ENCODE measurements at places on chromosomes 4 and X.

DNA sequence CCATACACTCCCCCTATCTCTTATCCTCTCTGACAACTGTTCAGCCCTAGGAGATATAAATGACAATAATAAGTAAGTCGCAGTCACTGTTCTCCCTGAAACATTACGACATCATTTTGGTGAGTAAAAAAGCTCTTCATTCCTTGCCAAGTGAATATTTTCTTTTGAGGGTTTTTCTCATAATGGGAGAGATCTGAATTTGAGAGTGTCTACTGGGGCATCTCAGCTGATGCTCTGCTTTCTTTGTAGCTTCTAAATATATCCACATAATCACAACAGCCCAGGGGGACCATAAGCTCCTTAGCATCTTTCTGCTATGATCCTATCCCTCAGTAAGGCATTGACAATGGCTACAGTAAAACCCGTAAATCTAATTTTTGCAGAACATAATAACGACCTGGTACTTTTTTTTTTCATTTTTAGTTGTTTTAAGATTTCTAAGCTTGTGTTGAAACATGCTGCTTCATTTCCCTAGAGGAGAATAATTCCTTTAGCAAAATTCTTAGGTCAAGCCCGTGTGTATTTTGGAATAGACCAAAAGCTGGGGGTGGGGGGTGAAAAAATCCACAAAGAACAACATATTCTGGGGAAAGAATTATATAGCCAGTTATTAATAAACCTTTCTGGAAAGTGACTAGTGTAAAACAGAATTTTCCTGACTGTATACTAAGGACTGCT is 78.1 kb upstream of the GPM6B start:
- DNase-seq: no peak

DNA sequence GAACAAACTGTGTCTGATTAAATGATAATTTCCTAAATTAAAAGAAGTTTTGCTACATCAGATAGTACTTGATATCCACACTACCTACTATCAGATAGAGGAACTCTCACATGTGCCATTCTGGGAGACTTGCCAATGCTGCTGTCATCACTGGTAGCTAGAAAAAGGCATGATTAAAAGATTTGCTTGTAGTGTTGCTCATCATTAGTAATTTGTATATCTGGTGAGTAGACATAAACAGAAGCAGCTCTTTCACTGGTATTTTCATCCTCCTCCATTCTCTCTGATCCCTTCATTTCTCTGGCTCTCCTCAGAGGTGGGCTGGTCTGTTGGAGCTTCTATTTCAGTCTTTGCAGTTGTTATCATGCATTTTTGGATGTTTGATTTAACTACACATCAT is 56.0 kb downstream of the SPRY1 start:
- DNase-seq: peak; percentile 71

DNA sequence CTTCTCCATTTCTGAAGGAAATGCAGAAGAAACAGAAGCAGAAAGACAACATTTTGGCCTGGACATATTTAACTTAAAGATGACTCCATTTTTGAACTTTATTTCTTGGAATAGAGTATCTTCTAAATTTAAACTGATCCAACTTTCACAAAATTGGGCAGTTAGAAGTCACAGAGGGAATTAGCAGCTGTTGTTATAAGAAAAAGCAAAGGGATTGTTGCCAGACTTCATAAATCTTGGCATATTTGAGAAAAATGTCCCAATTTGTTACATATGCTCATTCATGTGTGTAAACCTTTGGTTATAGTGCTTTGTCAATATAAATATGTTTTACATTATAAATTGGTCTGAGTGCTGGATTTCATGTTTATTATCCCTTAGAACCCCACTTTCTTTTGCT is 3.4 kb downstream of the GLUD2 start:
- DNase-seq: no peak

- no peak for DNase-seq
Observed at GRCh38 chr4:150242820-150243458, 164.7 kb downstream of the DCLK2 start.

DNA sequence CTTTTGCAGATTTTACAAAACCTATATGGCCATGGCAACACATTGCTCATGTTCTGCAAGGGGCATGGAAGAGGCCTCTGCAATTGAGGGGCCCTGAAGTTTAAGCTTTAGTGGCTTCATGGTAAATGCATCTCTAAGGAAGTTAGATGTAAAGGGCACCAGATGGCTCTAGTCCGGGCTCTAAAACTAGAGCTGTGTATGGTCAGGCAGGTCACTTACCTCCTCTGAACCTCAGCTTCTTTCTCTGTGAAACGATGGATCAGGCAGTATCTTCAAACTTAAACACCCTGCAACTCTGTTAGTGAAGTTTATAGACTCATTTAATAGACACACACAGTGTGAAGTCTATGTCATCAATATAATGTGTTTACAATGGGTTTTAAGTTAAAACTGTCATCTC is 10.0 kb downstream of the MAGEB17 start:
- no peak for DNase-seq
